ENCODE measurements at places on chromosomes 5 and 9. TPM values are rescaled to one million over a fixed set of nuclear protein-coding genes. Genes with fewer than 3 reads are reported as not detected.

Gene ACOT12
- not detected for total RNA-seq

Gene RGS7BP
- total RNA-seq: 3.1 TPM

GRCh38 chr5:1763960-1764605 is 35.6 kb downstream of the MRPL36 start:
- DNase-seq: no peak

- no peak for DNase-seq
These were observed 277.7 kb downstream of the TMEM167A start for GRCh38 chr5:82799361-82800077.

GRCh38 chr5:107268241-107268640 is 402.5 kb downstream of the EFNA5 start:
- DNase-seq: no peak

GRCh38 chr5:143016777-143017516 is 246.8 kb downstream of the ARHGAP26 start:
- peak; percentile 68 for DNase-seq

DNA sequence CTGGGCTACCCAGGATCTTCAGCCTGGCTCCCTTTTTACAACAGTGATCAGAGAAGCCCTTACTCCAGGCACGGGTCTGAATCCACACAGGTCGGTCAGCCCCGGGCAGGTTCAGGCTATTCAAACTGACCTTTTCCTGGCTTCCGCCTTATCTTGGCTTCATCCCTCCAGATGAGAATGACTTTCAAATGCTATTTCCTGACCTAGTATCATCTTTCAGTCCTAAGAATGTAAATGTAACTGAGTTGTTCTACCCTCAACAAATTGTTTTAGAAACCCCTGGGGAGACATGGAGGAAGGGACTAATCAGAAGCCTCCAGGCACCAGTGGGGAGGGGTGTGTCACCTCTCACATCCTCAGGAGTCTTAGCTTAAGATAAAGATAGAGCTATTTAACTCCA is 213.2 kb downstream of the EPB41L4A start:
- DNase-seq: no peak

DNA sequence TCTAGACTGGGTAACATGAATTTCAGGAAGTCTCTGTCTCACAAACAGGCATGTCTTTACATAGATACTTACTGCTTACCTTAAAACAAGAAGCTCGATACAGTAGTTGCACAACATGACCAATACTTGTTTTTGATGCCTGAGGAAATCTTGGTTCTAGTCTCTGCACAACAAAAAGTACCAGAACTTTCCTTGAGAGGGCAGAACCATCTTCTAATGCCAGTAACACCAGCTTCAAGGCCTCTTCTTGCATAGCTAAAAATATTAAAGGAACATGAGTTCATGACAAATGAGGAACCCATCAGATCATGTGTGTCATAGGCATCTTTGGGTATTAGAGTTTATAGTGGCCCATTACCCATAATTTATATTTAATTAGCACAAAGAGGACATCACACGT is 22.0 kb downstream of the RC3H2 start:
- no peak for DNase-seq

Data from A673 (cell line).